ENCODE measurements at places on chromosomes 11 and 22.

DNA sequence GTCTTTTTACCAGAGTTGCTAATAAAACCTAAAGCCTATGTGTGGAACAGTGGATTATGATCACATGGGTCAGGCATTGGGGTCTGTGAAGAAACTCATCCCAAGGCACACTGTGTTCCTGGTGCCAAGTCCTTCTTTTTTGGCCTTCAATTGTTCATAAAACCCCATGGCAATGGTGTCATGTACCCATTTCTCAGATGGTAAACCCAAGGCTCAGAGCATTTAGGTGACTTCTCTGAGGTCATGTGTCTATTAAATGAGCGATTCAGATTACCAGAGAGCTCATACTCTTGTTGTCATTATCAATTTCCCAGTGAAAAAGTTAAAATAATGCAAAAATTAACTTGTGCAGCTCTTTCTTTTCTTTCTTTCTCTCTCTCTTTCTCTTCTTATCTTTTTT is 272.8 kb upstream of the SYN3 start:
- DNase-seq: no peak

DNA sequence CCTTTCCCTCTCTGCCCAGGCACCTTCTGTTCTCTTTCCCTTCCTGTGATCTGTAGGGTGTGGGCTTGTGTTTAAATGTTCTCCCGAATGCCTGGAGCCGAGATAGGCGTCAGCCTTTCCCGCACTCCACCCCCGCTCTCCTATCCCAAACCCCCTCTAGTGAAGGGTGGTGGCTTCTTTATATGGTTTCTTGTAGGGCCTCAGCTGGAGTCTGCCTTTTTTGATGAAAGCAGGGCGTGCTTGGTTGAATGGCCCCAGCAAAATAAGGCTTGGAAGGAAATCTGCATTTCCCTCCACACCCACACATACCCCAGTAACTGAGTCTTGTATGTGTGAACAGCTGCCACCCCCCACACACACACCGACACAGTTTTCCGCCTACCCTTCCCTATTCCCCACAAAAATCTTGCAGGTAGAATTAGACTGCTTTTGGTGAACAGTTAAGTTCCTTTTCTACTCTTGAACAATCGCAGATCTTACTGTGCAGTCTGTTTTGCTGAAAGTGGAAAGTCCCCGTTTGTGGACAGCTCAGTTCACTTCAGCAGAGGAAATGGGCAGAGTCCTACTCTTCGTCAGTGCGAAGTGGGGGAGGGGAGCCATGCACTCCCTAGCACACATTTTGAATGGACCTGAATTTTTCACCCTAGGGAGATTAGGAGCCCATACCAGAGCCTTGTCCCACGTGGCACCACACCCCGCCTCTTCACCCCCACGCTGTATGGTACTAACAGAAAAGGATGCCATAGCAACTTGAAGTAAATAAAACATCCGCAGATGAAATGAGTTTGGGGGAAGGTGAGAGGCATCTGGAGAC is 25.5 kb upstream of the GRK2 start:
- peak; percentile 51 for DNase-seq

GRCh38 chr11:50098186-50098725 is 65.6 kb downstream of the OR4C45 start:
- no peak for DNase-seq

- DNase-seq: peak; percentile 15
Observed at GRCh38 chr22:32695451-32695891, 106.0 kb upstream of the TIMP3 start.

DNA sequence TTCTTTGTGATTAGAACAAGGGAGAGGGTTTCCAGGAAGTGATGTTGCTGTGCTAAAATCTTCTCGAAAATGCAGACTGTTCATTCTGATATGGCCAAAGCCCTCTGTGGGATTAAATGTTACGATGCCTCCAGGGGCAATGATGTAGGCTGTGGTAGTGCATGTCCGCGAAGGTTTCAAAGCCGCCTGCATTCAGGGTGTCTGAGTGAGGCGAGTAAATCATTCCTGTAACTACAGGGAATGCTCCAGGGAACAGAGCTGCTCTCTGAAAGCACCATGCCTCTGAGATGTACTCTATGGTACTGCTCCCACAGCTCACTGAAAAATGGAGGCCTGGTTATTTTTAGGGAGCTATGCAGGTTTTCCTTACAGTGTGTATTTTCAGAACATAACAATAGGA is 21.2 kb downstream of the PDGFD start:
- DNase-seq: no peak

DNA sequence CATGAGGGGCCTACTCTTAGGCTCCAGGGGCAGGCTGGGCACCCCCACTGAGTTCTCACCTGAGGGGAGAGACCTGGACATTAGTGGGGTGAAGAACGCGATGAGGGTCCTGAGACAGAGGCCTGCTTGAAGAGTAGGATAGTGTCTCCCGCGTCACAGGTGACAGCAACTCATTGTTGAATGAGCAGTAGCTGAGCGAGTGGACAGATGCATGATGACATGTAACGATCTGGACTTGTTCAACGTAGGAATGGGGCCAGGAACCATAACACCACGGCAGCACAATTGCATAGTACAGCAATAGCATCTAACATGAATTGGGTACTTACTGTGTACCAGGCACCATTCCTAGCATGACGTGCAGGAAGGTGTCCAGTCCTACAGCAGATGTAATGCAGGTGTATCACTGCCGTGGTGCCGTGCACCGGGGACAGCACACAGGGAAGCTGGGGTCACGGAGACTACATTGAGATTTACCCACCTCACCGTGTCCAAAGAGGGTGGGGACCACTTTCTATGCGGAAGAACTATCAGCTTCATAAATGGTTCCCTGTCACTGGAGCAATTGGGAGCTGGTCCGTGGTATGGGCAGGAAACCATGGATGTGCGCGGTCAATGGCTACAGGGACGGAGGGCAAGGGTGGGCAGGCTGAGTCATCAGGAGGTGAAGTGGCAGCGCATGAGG is 1019.1 kb downstream of the TBC1D22A start:
- no peak for DNase-seq

GRCh38 chr11:4066910-4067309 is 27.7 kb upstream of the RRM1 start:
- no peak for DNase-seq

GRCh38 chr11:63853476-63853875 is 14.6 kb downstream of the MARK2 start:
- no peak for DNase-seq

GRCh38 chr11:100841711-100842407 is 154.8 kb downstream of the ARHGAP42 start:
- no peak for DNase-seq
